Stimulated activated CD4-positive, alpha-beta T cell treated with anti-CD3 and anti-CD28 coated beads, TNF-alpha, amount 100 ng/mL, for 1 hour (primary cell): ENCODE measurements at places on chromosomes 11 and 22.

DNA sequence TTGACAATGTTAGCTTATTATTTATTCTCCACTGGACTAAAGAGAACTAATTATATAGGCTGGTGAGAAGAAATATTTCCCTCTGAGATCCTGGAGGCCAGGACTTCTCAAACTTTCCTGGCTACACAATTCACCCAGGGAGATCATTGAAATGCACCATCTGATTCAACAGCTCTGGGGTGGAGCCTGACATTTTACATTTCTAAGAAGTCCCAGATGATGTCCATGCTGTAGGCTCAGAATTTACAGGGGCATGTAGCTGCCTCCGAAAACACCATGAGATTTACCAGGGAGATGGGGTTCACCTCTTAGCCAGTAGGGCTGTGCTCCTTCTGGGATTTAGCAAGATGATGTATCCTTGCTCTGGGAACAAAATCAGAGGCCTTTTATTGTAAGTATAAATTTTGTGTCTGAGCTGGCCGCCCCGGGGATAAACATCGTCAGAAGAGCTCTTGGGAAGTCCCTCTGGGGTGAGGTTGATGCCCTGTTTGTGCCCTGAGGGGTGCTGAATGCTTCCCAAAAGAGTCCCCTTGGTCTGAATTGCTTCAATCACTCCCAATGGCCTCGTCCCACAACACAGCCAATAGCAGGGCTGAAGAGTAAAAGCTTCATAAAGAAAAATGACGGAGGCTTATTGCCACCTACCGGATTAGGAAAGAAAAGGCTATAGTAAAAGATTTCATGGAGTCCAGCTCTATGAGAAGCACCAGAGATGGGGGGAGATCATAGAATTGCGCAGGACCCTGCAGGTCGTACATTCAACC is 33.4 kb upstream of the API5 start:
- no peak for DNase-seq

GRCh38 chr11:44604171-44604581 is 38.7 kb downstream of the CD82 start:
- DNase-seq, result no peak

- DNase-seq, result no peak
Observed at GRCh38 chr22:35587896-35588295, 29.2 kb downstream of the MB start.

- no peak for DNase-seq
Observed at GRCh38 chr11:62055970-62056369, 67.8 kb upstream of the INCENP start.

DNA sequence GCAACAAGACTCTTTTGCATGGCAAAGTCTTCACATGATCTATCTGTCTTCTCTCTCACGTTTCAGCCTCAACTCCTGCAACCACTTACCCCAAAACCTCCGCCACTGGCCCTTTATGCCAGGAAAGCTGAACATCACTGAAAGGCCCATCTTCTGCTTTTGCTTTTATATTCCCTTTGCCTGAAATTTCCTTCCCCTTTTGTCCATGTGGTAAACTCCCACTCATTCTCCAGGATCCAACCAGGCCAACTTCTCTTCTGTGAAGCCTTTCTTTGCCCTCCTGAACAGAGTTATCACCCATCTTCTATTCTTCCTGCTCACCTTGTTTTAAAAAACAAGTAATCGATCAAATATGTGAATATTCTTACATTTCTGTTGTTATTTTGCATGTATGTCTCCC is 117.8 kb downstream of the WNT11 start:
- no peak for DNase-seq

- no peak for DNase-seq
Observed at GRCh38 chr22:19152942-19153883, 3.1 kb upstream of the GSC2 start.

DNA sequence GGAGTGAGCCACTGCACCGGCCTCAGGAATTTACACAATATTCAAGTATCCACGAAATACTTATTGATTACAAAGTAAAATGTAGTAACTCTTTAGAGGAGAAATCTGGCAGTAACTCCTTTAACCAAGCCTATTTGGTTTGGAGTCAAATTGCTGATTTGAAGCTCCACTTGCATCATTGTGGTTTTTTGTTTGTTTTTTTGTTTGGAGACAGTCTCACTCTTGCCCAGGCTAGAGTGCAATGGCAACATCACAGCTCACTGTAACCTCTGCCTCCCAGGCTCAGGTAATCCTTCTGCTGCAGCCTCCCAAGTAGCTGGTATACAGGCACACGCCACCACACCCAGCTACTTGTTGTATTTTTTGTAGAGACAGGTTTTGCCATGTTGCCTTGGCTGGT is 6.4 kb upstream of the QSER1 start:
- DNase-seq, result no peak

GRCh38 chr11:80726236-80726635 is 1285.4 kb upstream of the TENM4 start:
- no peak for DNase-seq

DNA sequence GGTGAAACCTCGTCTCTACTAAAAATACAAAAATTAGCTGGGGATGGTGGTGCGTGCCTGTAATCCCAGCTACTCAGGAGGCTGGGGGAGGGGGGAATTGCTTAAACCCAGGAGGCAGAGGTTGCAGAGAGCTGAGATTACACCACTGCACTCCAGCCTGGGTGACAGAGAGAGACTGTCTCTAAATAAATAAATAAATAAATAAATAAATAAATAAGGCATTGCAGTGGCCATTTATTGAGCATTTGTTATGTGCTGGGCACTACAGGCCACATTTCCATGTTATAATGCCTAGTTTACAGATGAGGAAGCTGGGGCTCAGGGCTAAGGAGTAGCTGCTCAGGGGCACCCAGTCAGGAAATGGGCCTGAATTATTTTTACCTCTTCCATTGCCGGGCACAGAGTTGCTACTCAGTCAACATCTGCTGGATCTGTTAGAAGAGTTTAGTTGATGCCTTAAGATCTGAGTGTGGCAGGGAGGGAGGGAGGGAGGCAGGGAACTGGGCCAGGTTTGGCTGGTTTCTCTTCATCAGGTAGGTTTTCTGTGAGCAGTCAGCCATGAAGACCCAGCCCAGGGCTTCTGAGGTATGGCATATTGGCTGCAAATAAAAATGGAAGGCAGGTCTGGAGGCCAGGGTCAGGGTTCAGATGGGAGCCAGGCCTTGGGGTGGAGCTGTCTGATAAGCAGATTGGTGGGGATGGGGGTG is 5.6 kb downstream of the PVALB start:
- DNase-seq, result no peak

GRCh38 chr11:127027789-127028188 is 27.2 kb upstream of the KIRREL3 start:
- no peak for DNase-seq

GRCh38 chr11:11586465-11586864 is 35.3 kb downstream of the GALNT18 start:
- no peak for DNase-seq

GRCh38 chr11:74299015-74299414 is 12.4 kb downstream of the P4HA3 start:
- no peak for DNase-seq

DNA sequence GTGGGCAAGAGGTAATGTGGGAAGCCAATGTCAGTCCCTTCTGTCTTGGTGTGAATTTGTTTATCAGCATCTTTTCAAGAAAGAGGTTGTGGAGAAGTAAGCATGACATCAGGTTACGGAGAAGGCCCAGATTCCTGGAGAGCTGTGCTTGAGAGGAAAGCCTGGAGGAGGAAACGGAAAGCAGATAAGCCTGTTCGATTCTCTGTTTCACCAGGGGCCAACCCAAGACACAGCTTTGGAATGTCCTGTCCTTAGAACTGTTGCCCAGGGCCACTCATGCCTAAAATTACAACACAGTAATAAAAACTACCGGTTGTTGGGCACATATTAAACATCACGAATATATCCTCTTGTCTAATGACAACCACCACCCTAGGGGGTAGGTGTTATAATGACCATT is 148.5 kb downstream of the NAV2 start:
- DNase-seq, result no peak

DNA sequence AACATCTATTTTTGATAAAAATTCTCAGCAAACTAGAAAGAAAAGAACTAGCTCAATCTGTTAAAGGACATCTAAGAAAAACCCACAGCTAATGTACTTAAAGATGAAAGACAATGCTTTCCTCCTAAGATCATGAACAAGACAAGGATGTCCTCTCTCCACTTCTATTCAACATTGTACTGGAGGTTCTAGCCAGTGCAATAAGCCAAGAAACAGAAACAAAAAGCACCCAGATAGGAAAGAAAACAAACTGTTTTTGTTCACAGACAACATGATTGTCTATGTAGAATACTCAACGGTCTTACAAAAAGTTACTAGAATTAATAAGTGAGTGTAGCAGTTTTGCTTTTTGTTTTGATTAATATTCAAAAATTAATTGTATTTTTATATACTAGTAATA is 7.8 kb downstream of the CD3D start:
- no peak for DNase-seq
